CD8-positive, alpha-beta T cell (primary cell): ENCODE measurements at places on chromosomes 7 and 10.

DNA sequence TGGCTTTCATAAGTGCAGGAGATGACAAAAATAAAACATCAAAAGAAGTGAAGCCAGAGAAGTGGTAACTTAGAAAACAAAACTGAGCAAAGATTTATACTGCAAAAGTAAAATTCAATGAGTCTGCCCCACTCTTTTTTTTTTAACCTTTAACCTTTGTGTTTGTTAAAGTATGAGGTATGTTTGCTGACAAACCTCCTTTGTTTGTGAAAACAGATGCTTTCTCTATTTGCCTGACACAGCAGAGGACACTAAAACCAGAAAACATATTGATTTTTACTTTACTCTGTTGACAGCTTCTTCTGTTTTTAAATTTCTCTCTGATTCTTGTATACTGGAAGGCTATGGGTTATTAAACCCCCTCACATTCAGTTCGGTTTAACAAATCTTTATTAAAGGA, 57.6 kb downstream of the SGMS1 start:
- no peak for DNase-seq

DNA sequence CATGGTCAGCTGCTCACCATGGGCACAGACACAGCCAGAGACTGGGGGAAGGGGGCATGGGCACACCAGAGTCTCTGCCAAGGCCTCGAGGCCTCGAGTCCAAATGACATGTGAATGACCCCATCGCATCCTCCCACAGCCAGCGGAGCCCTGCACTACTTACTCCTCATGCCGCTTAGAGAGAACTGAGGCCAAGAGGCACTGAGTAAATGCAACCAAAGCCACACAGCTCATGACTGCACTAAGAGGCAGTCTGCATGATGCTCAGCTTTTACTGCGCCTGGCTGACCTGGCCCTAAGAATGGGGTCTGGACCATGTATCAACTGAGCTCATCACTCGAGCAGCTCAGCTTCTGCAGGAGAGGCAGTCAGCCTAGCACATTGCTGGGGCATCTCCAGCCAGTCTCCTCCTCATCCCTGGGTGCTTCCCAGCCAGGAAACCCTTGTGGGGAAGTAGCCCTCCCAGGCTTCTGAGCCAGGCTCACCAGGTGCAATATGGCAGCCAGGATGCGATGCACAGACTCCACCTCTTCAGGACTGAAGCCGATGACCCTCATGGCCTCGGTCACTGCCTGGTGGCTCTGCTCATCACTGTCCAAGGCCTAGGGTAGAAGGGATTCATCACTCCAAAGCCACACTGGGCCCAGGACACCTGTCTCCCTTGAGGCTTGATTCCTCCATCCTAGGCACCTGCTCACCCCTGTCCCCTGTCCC, 7.5 kb downstream of the MYO1G start:
- no peak for DNase-seq

GRCh38 chr7:20264623-20265022, 47.4 kb upstream of the MACC1 start:
- no peak for DNase-seq

GRCh38 chr10:66586073-66586472, 339.8 kb upstream of the LRRTM3 start:
- no peak for DNase-seq

DNA sequence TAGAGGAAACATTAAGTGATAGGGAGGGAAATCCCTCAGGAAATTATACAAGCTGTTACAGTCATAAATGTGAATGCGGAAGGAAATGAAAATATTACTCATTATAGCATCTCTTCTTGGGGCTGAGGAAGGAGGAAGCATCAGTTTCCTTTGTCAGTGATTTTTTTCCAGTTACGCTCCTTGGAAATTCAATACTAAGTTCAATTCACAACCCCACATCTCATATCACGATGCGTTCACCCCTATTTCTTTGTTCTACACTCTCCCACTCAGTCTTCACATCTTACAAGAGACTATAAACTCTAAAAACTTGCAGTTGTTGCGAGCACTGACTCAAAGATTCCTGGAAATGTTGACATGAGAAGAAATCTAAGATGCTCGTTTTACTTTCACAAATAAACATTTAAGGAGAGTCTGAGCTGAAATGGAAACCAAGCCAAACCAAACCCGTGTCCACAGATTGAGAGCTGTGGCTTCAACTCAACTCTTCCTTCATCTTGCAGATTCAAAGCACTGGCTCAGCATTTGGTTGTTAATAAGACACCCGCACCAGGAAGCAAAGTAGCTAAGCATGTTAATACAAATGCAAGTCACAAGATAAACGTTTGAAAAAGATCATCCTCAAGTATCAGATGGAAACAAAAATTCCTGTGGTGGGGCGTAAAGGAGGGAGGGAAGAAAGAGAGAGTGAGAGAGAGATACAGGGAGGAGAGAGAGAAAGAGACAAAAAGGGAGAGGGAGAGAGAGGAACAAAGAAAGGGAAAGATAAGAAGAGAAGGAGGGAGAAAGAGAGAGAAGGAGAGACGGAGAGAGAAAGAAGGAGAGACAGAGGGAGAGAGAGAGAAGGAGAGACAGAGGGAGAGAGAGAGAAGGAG, 150.0 kb upstream of the RSU1 start:
- DNase-seq, result no peak

DNA sequence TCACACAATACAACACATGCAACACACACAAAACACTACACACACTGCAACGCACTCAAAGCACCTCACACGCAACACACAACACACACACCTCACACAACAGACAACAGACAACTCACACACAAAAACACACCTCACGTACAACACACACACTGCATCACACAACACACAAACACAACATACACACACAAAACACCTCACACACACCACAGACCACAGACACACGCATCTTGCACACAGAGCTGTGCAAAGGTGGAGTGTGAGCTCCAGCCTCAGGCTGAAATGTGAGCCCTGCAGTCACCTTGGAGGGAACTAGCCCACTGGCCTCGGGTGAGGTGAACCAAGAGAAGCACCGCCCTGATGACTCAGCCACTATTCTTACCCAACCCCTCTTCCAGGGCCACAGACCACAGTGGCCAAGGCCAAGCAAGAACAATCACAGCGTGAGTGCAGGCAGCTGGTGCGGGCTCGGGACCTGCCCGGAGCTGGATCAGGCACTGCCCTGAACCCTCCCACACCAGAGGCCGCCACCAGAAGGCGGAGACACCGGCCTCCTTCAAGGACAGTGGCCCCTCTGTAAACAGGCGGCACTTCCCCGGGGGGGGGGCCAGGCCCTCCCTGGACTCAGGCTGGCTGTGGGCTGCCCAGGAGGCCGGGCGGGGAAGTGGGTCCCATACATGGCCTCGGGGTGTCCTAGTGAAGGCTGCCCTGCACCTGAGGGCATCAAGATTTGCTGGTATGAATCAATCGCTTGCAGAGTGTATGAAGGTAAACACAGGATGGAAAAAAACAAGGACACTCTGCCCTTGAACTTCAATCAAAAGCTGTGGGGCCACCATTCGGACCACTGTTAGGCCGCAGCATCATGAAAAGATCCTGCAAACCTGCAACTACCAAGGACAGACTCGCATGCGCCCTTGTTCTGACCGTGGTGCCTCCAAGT, 106.7 kb downstream of the TNS3 start:
- DNase-seq, result no peak

GRCh38 chr10:1363446-1364121, 307.4 kb downstream of the WDR37 start:
- DNase-seq, result no peak

DNA sequence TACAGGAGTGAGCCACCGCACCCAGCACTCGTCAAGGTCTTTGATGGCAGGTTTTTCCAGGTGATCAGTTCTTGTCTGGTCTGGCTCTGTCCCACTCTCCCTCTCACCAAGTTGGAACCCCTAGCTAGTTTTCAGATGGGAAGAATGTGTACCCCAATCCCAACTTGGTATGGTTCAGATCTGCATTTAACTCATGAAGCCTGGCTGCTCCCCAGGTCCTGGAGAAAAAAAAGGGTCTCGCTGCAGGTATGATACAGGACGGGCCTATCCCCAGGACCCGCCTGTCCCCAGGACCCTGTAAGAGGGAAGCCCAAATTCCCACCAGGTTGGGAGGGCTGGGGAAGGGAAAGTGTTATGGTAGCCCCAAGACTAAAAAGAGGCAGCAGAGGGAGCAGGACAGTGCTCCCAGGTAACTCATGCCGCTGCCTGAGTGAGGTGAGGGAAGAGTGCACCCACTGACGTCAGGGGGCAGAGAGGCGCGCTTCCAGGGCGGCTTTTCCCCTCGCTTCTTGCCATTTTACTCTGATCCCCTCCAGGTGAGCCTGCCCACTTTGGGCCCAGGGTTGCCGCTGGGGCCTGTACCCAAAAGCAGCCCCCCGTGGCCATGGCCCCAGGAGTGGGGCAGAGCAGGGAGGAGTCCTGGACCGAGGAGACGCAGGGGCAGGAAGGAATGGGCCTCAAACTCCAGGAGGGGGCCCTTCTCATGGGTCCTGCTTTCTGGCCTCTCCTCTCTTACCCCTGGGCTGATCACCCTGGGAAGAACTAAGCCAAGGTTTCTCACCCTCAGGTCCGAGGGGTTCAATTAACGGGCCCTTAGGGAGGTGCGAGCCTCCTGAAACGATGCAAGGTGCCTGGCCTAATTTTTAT, 36.4 kb upstream of the SRRM3 start:
- no peak for DNase-seq

DNA sequence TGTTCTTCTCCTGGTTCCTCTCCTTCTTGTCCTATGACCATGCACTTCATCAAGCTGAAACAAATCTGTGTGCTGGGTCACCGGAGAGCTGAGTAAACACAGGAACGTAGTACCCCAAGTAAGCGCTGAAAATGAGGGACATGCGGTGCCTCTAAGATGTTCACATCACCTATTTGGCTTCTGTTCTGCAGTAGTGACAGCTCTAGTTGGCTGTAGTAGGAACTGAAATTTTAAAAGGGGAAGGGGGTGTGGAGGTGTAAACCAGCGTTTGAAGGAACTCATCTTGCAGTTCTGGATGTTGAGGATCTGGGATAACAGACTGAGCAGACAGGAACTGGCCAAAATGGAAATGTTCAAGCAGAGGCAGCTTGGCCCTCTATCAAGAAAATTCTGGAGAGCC, 85.2 kb downstream of the WNT2 start:
- DNase-seq, result no peak

DNA sequence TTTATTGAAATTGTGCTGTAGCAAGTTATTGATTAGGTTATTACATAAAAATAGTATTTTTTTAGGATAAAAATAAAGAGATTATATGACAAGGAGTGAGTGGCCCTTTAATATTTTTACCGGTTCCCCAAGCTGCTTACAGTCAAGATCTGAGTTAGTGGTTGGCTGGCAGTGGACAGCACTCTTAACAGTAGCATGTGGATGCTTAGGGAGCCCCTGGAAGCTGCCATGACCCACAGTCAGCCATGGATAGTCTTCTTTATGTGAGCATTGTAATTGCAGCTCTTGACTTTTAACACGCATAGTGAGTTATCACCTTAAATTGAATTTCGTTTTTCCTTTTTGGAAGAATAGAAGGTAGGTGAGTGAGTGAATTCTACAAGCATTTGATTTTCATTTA, 22.1 kb downstream of the RAB18 start:
- no peak for DNase-seq

- no peak for DNase-seq
Observed at GRCh38 chr7:105454095-105454747, 65.5 kb upstream of the SRPK2 start.

- DNase-seq, result no peak
Observed at GRCh38 chr10:100341953-100342626, 4.9 kb upstream of the SCD start.

DNA sequence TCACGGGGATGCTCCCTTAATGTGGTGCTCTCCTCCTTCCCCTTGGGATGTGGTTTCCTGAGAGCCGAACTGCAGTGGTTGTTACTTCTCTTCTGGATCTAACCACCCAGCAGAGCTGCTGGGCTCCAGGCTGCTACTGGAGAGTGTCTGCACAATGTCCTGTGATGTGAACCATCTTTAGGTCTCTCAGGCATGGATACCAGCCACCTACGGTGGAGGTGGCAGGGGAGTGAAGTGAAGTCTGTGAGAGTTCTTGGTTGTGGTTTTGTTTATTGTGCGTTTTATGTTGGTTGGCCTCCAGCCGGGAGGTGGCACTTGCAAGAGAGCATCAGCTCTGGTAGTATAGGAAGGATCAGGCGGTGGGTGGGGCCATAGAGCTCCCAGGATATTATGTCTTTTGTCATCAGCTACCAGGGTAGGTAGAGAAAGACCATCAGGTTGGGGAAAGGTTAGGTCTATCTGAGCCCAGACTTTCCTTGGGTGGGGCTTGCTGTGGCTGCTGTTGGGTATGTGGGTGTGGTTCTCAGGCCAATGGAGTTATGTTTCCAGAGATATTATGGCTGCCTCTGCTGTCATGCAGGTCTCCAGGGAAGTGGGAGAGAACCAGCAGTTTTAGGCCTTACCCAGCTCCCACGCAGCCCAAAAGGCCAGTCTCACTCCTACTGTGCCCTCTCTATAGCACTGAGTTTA, 87.9 kb downstream of the KIF20B start:
- DNase-seq, result no peak

DNA sequence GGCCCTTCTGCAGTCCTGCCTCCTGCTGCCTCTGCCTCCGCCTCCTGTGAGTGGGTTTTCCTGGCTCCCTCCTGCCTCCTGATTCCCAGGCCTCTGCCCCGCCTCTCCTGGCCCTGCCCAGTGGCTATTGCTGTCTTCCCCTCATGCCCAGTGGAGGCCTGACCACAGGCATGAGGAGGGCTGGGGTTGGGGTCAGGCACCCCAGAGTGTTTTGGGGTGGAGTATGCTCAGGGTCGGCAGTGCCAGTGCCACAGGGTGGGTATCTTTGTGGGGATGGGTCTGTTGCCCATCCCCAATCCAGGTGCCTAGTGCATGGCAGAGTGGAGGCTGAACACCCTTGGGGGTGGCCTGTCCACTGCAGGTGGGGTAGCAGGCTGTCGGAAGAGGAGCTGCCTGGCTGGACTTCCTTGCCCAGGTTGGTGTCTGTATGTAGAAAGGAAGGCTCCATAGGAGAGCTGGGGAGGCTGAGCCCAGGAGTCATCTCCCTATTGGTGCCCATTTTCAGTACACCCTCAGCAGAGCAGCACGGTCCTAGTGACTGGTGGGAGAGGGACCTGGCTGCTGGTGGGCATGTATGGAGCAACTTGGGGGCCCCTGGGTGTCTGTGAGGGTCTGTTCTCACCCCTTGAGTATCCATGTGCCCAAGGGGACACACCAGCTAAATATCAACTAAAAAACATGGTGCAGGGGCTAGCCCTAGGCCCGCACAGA, 62.2 kb downstream of the ARHGAP22 start:
- DNase-seq, result no peak
